ENCODE measurements at places on chromosomes 11 and 22.

GRCh38 chr11:30046578-30046945 is 29.7 kb upstream of the KCNA4 start:
- DNase-seq, result no peak

GRCh38 chr11:12674571-12674935 is 332 bp downstream of the TEAD1 start:
- no peak for DNase-seq

GRCh38 chr11:66220566-66220935 is 47.9 kb upstream of the RAB1B start:
- DNase-seq, result no peak

GRCh38 chr11:96162816-96163499 is 180.0 kb downstream of the MAML2 start:
- DNase-seq, result no peak

GRCh38 chr11:61923166-61924063 is 6.0 kb upstream of the RAB3IL1 start:
- no peak for DNase-seq

GRCh38 chr11:111298413-111299100 is at the start of gene POU2AF3:
Gene POU2AF3 (plus strand): TSS chr11:111298546. CDS start chr11:111298582, 36 bp downstream.
- DNase-seq, result no peak

GRCh38 chr11:32817181-32817851 is 12.4 kb upstream of the PRRG4 start:
- DNase-seq, result no peak

GRCh38 chr22:31139866-31140716 is at the start of gene PLA2G3:
Gene PLA2G3 (minus strand): TSS chr22:31140508. CDS start chr22:31140354, 154 bp downstream.
- no peak for DNase-seq

DNA sequence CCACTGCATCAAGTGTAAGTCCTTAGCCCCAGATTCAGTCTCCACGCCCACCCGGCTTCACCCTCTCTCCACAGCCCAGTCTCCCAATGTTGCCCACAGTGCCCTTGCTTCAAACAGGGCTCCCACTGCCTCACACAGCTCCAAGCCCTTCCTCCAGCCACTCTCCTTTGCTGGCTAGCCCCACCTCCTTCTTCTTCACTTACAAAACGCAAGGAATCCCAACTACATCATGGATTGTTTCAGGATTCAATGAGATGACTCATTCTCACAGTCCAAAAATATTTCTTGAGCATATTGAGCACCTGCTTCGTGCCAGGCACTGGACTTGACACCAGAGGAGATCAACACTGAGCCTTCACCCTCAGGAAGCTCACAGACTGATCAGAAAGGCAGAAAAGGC is 533.5 kb downstream of the BUD13 start:
- no peak for DNase-seq

- no peak for DNase-seq
These were observed 109.6 kb downstream of the TRIM29 start for GRCh38 chr11:120028181-120028896.
